ENCODE measurements at places on chromosomes 6 and 20.

DNA sequence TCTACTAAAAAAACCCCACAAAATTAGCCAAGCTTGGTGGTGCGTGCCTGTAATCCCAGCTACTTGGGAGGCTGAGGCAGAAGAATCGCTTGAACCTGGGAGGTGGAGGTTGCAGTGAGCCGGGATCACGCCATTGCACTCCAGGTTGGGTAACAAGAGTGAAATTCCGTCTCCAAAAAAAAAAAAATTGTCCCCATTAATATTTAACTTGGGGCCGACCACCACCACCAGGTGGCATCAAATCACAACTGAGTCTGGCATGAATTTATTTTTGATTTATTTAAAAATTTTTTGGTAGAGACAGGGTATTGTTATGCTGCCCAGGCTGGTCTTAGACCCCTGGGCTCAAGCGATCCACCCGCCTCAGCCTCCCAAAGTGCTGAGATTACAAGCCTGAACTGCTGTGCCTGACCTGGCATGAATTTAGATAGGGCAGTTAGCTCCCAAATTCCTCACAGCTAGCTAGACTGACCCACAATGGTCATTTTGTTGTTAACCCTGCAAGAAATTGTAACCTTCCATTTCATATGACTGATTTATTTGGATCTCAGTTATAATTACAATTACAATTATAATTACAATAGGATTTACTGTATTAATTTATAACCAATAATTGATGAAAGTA lies 17.1 kb upstream of the BEND3 start:
- DNase-seq, result no peak

DNA sequence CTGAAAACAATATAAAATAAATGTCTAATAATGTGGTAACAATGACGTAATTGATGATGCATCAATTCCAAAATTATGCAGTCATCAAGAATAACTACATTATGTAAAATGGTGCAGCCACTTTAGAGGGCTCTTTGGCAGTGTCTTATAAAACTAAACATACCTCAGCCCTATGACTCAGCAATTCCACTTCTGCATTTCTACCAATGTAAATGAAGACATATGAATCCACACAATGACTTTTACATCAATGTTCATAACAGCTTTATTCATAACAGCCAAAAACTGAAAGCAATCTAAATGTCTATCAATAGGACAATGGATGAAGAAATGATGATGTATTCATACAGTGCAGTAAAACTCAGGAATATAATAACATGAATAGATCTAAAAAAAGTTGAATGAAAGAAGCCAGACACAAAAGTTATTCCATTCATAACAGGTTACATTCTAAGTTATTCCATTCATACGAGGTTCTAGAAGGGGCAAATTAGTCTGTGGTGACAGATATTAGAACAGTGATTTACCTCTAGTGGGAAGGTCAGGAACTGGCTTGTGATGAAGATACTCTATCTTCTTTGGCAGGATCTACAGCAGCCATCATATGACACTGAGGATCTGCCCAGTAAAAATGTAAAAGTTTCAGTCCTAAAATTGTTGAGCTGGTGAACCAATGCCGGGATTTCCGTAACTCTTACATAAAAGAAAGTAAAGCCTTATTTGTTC lies 396.1 kb downstream of the PLCB1 start:
- DNase-seq, result peak; percentile 56

- no peak for DNase-seq
These were observed 25.1 kb upstream of the TAF8 start for GRCh38 chr6:42025066-42025844.

GRCh38 chr20:51310216-51310615 lies 232.3 kb downstream of the NFATC2 start:
- no peak for DNase-seq

- DNase-seq, result no peak
These were observed 447.0 kb upstream of the CDH4 start for GRCh38 chr20:60804918-60805630.

DNA sequence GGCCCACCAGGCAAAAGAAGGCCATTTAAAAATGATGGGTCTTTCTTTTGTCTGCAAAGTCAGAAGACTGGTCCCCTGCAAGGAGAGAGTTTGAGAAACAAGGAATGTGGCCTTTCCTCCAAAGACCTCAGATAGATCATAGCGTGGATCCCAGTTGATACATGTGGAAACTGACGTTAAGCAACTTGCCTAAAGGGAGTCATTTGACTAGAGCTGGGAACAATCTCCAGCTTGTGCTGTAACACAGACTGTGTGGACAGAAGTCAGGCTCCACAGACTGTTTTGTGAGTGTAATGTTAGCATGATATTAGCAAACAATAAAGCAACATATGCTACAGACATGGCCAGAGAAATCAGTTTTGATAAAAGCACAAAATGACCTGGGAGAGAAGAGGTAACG lies 140.4 kb upstream of the CITED2 start:
- DNase-seq, result no peak
